ENCODE measurements at places on chromosomes 5 and 9. TPM values are rescaled to one million over a fixed set of nuclear protein-coding genes. Genes with fewer than 3 reads are reported as not detected.

- H3K27me3 ChIP-seq, result no peaks in the 10 kb centered on the region
- H3K4me1 ChIP-seq, result no peaks in the 10 kb centered on the region
- no peak overlapping the region for H3K27ac ChIP-seq
- no peak for DNase-seq
- no peaks in the 10 kb centered on the region for H3K36me3 ChIP-seq
Measured at GRCh38 chr9:13596383-13596970, 317.0 kb upstream of the MPDZ start.

GRCh38 chr9:33350310-33350709, 52.1 kb downstream of the AQP7 start:
- no peak overlapping the region for H3K4me3 ChIP-seq
- no peaks in the 10 kb centered on the region for H3K4me1 ChIP-seq
- no peaks in the 10 kb centered on the region for H3K27me3 ChIP-seq
- H3K36me3 ChIP-seq, result peaks cover 16% of the 10 kb centered on the region

The KYAT1 gene
- 6.1 TPM for total RNA-seq

The SPINK6 gene
- not detected for total RNA-seq

The DND1 gene
- 1.8 TPM for total RNA-seq
